NCI-H1417 treated with DMSO at 0.1 percent for 48 hours (cell line): ENCODE measurements at places on chromosomes 16 and 17.

DNA sequence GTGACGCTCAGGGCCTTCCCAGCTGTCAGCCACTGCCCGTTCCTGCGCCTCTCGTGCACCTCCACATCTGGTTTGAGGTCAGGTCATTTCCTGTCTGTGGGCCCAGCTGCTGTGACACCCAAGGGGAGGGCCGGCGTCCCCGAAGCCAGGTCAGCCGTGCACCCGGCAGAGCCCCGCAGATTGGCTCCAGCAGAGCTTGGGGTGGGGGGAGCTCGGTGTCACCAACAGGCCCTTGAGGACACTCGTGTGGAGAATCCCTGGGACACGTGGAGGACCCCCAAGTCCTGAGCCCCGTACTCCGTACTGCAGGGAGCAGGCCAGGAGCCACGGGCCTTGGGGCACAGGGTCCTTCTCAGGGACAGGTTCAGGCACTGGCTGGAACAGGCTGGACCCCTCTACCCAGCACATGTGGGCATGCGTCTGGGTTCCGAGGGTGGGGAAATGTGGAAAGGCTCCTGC, 4.8 kb downstream of the SPATA2L start:
- DNase-seq: no peak

DNA sequence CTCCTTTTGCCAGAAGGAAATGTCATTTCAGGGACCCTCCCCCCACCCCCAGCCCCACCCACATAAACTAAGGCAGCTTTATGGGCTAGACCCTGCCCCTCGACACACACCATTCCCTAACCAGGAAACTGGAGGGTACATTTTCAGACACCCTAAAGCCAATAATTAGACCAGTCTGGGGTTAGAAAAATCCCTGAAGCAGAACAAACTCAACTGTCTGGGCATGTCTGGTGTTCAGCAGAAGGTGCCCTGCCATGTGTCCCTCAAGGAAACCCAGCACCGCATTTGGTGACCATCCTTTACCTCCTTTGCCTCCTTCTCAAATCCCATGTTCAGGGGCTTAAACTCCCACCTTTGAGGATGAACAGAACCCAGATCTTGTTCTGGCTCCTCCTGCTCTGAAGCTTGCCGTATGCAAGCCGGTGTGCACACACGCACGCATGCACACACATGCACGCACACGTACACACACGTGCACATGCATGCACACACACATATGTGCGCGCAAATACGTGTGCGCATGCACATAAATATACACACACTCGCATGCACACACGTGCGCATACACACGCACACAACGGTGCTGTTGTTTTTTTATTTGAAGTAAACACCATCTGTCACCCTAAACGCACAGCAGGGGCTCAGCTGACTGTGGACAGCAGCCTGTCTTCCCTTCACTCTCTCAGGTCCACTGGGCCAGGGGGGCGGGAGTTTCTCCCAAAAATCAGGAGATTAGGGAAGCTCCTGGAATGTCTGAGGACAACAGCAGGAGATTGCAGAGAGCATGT, 156.8 kb upstream of the TNRC6C start:
- no peak for DNase-seq

DNA sequence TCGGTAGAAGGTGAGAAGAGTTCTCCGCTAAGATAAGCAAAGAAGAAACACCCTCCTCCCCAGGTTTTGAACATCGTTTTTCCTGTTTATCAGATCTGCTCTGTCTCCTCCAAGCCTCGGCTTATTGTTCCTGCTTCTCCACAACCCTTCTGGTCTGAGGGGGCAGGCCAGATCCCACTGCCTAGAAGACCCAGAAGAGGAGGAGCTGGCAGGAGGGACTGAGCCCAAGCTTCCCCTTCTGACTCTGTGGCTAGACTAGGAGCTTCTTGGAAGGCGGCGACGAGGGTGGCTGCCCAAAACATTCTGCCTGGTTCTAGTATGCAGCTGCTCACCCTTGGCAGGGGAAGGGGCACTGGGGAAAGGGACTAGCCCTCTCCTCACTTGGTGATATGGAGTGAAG, 5.2 kb upstream of the HOXB5 start:
- no peak for DNase-seq

DNA sequence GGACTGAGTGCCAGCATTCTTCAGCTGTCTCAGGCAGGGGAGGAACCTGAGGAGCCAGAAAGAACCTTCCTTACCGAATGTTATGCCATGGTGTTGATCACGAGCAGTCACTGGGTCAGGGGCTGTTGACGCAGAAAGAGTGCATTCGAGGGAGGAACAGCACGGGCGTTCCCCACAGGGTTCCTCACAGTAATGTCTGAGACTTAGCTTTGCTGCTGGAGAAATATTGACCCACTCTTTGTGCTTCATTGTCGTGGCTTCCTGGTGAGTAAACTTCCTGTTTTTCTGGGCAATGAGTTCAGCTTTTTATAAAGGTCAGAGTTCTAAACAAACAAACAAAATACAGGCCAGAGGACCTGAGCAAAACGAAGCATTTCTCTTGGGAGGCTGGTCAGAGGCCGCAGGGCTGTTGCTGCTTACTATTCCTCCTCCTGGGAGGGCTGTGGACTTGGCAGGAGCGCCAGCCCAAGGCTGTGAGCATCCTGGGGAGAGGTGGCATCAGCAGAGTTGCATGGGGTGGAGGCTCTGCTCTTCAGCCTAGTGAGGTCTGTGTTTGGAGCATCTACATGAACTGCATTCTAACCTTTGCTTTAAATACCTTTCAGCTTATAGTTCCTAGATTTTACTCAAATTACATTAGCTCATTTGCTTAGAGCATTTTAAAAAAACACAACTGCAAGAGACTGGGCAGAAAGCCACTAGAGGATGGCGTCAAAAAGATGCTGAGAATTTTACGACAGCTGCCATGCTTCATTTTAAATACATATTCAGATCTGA, 143.1 kb upstream of the CACNG5 start:
- no peak for DNase-seq

DNA sequence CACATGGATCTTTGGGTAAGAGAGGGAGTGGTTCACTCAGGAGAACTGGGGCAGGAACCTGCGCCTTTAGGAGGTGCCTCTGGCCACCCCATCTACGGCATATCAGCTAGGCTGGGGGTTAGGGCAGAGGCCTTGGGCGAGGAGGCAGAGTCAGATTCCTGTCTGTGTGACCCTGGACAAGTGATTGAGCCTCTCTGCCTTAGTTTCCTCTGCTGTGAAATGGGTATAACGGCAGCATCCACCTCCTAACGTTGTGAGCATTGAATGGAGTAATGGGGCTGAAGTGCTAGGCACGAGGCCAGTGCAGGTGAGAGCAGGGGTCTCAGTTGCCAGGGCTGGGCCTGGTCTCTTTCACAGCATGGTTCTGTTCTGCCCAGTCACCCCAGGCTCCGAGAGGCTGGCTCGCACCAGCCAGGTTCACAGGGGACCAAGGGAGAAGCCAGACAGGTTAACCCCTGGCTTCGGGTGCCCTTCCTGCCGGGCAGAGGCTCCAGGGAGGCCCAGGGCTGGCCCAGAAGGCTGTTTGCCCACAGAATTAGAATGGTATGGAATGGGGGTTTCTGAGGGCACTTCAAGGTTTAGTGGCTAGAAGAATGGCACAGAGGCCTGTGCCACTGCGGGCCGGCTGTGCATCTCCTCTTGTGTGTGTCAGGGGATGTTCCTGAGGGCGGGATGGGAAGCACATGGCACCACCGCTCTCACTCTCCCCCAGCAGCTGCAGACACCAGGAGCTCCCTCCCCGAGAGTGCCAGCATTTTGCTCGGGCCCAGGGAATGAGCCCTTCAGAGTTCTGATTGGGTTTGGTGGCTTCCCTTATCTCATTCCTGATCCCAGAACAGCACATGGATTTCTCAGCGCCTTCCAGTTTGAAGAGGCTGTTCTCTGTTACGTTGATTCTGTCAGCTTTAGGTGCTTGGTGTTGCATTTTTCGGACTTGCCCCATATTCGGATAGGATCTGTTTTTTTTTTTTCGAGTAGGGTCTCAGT, 23.8 kb downstream of the UNC13D start:
- DNase-seq: no peak

- no peak for DNase-seq
Measured at GRCh38 chr16:79007614-79008013, 592.9 kb downstream of the MAF start.

DNA sequence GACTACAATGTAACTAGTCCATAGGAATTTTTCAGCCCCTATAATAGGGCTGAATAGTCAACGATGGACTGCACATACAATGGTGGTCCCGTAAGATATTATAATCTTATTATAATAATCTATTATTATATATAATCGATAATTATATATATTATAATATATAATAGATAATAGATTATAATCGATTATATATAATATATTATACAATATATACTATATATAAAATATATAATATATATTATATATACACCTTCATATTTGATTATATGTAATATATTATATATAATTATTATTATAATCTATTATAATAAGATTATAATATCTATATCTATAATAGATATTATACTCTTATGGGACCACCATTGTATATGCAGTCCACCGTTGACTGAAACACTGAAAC, 238.8 kb downstream of the XYLT1 start:
- DNase-seq: no peak

- DNase-seq: no peak
Measured at GRCh38 chr17:80936723-80937122, 54.9 kb upstream of the CHMP6 start.

DNA sequence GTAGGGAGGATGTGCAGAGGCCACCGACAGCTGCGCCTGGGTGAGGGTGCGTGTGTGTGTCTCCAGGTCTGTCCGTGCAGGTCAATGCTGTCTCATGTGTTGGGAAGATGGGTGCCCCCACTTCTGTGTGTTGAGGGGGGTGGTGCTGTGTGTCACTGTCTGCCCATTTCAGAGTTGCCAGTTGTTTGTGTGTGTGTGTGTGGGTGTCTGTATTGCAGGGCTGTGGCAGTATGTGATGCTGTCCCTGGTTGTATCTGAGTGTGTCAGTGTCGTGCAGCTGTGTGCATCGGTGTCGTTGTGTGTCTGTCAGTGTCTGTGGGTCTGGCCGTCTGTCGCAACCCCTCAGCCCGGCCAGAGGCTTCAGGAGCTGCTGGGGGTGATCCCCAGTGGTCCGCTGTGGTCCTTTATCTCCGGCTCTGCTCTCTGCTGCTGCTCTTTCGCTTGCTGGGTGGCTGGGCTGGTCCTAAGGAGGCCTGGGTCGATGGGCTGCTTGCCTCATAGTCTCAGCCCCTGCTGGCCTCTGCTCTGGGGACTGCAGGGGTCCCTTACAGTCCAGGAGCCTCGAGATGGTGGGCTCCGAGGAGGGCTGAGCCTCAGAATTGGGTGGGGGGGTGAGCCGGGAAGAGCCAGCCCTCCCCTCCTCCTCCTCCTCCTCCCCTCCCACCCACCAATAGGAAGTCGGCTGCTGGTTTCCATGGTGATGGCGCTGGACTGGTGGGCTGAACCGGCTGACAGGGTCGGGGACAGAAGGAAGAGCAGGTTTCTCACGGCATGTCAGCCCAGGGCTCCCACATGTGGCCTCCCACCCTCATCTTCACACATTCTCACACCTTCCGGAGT, at the start of gene TSPOAP1:
TSS of gene TSPOAP1 (minus strand) at position 601 of the 840 bp plus-strand sequence. CDS start 875 bp downstream, outside the sequence.
- DNase-seq: no peak

GRCh38 chr17:82648742-82649331, 593 bp upstream of the WDR45B start:
- DNase-seq: no peak

- DNase-seq: no peak
Measured at GRCh38 chr17:34850023-34850422, 111.2 kb downstream of the CCT6B start.

DNA sequence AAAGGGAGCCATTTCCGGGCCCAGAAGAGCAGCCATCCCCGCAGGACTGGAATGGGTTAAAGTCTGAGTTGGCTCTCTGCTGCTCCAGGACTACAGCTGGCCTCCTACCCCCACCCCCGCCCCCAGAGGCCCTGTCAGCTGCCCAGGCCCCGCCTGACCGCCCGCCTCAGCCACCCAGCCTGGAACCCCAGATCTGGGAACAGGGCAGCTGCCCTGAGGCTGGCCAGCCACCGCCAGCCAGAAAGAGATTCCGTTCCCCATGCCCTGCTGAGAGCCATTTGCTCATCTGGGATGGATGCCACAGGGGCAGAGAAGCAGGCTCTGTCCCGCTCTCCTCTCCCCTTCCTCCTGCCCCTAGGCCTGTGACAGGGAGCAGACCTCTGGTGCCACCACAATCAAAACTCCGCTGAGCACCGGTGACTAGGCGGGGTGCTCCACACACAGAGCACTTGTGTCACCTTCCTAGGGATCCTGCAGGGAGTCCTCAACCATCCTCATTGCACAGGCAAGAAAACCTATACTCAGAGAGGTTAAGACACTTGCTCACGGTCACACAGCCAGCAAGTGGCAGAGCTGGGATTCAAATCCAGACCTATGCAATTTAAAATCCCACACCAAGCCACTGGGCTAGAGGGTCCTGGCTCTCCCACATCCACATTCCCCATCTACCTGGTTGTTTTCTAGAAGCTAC, 44.1 kb downstream of the ZNF423 start:
- no peak for DNase-seq

DNA sequence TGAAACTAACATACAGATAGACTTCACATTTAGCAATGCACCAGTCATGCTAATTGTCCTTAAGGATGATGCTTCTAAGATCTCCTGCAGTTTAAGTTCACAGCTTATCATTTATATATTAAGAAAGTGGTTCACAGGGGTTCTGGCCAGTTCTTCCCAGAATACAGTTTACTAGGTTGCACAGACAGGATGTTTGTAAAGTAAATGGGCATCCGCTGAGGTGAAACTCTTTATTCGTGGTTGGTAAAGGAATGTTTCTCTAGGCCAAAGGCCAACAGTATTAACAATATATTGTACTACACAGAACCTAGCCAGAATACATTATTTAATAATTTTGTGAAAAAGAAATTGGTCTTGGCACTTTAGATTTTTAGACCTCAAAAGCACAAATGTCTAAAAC, 1427.3 kb downstream of the CDH8 start:
- no peak for DNase-seq

- no peak for DNase-seq
Measured at GRCh38 chr17:29138184-29138955, 41.8 kb downstream of the MYO18A start.

GRCh38 chr17:33493566-33493965, 200.5 kb upstream of the ASIC2 start:
- DNase-seq: no peak

DNA sequence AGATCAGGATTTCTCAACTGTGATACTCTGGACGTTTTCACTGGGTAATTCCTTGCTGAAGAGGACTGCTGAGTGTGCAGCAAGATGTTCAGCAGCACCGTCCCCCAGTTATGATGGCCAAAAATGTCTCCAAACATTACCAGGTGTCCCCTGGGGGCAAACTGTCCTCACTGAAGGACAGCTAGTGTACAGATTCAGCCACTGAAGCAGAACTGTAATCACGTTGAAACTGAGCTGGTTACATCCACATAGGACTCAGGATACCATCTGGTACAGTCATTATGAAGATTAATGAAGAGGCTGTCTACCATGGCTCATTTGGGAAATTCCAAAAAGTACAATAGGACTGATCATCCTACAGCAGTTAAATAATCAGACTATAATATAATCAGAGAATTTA, 43.3 kb upstream of the GINS3 start:
- DNase-seq: no peak

- no peak for DNase-seq
Measured at GRCh38 chr17:81238490-81238814, 403 bp downstream of the TEPSIN start.
